ENCODE measurements at places on chromosomes 5 and 9. TPM values are rescaled to one million over a fixed set of nuclear protein-coding genes. Genes with fewer than 3 reads are reported as not detected.

The NIPAL4 gene
- total RNA-seq: 0.16 TPM

The ARID3C gene
- total RNA-seq: not detected

The FGF18 gene
- 1.6 TPM for total RNA-seq

The IL4 gene
- not detected for total RNA-seq

The CSNK1G3 gene
- total RNA-seq: 77.3 TPM

The FOXD4L3 gene
- 0.15 TPM for total RNA-seq

The ISCA1 gene
- 35.7 TPM for total RNA-seq

The TAS2R1 gene
- total RNA-seq: not detected

The PCDHB12 gene
- total RNA-seq: 3.7 TPM

The PCDHGA2 gene
- total RNA-seq: 6.2 TPM

The SMC5 gene
- 43.9 TPM for total RNA-seq

The SLC46A2 gene
- total RNA-seq: 0.66 TPM

The IL7R gene
- 26.1 TPM for total RNA-seq

The MCC gene
- 24.3 TPM for total RNA-seq

The PELO gene
- total RNA-seq: 12.1 TPM

The SNX30 gene
- total RNA-seq: 16.4 TPM

- no peak for DNase-seq
- no peak overlapping the region for H3K4me3 ChIP-seq
- no peaks in the 10 kb centered on the region for H3K27me3 ChIP-seq
- no peaks in the 10 kb centered on the region for H3K36me3 ChIP-seq
- no peak overlapping the region for H3K27ac ChIP-seq
Observed at GRCh38 chr5:180133551-180133950, 62.0 kb upstream of the RNF130 start.

DNA sequence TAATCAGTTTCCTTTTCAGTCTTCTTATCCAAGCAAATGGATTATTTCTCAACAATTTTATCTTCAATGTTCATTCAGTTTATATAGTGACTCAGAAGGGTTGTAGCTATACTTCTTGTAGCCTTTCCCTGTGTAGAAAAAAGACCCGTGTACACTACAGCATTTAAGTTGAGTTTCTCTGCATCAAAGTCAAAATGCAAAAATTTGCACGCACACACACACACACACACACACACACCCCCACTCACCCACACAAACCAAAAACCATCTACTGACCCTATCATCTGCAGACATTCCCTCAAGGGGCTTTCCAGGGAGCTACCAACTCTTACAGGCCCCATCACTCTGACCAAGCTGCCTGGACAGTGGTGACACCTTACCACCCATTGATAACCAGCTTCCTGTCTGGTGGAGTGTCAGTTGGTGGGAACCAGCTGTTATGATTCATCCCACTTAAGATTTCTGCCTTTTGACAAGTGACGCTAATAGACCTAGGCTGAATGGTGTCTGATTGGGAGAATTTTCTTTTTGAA is 12.2 kb upstream of the ELL2 start:
- H3K4me3 ChIP-seq: no peak overlapping the region
- H3K27me3 ChIP-seq: no peaks in the 10 kb centered on the region
- no peak overlapping the region for H3K27ac ChIP-seq
- H3K4me1 ChIP-seq: no peaks in the 10 kb centered on the region
- no peaks in the 10 kb centered on the region for H3K36me3 ChIP-seq
- DNase-seq: no peak

DNA sequence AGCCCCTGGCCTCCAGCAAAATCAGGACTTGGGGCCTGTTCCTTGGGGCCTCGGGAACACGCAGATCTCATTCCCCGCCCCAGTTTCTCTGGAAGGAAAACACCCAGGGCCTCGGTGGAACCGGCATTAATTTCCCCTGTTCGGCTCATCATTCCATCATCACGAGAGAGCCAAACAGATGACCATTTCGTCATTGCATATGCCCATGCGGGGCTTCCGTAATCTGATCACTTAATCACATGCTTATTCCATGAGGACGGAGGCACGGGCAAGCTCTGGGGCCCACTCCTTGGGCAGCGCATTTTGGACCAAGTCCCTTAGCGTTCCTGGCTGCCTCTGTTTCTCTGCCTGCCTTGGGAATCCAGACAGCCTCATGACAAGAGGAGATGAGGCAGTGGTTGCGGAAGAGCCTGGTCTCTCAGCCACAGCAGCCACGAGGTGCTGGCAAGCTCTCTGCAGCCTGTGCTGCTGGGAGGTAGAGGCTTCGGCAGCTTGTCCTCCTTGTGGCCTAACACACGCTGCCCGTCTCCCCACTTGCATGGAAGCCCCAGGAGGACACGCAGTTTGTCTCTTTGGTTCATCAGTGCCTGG is 65.0 kb upstream of the IER5L start:
- no peak overlapping the region for H3K4me3 ChIP-seq
- peak overlapping the region; percentile 77 for H3K27ac ChIP-seq
- no peaks in the 10 kb centered on the region for H3K36me3 ChIP-seq
- H3K27me3 ChIP-seq: no peaks in the 10 kb centered on the region
- no peak for DNase-seq
- no peaks in the 10 kb centered on the region for H3K4me1 ChIP-seq

GRCh38 chr9:4016789-4017188 is 283.1 kb downstream of the GLIS3 start:
- H3K4me3 ChIP-seq: no peak overlapping the region
- H3K36me3 ChIP-seq: no peaks in the 10 kb centered on the region
- no peak overlapping the region for H3K27ac ChIP-seq
- no peak for DNase-seq
- no peaks in the 10 kb centered on the region for H3K27me3 ChIP-seq
- H3K4me1 ChIP-seq: no peaks in the 10 kb centered on the region

GRCh38 chr9:116585204-116585603 is 101.9 kb upstream of the TRIM32 start:
- H3K4me3 ChIP-seq: no peak overlapping the region
- H3K27ac ChIP-seq: no peak overlapping the region
- no peak for DNase-seq
- no peaks in the 10 kb centered on the region for H3K36me3 ChIP-seq
- H3K27me3 ChIP-seq: no peaks in the 10 kb centered on the region
- H3K4me1 ChIP-seq: no peaks in the 10 kb centered on the region

DNA sequence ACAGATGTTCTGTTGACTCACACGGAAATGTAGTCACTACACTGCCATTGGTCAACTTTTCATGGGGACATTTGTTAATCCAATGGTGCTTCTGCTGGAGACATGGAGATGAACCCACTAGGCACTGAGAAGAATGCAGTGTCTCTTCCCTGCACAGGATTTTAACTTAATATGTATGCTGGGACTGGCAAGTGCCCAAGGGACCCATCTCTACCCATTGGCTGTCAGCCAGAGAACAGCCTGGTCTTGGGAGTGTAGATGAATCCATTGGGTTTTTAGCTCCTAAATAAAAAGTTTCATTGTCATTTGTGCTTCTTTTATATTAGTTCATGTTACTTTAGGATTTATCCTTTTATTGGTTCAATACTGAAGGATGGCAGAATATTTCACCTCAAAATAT is 195.8 kb upstream of the CDH6 start:
- no peaks in the 10 kb centered on the region for H3K36me3 ChIP-seq
- no peaks in the 10 kb centered on the region for H3K4me1 ChIP-seq
- H3K27ac ChIP-seq: no peak overlapping the region
- no peak for DNase-seq
- H3K27me3 ChIP-seq: no peaks in the 10 kb centered on the region

DNA sequence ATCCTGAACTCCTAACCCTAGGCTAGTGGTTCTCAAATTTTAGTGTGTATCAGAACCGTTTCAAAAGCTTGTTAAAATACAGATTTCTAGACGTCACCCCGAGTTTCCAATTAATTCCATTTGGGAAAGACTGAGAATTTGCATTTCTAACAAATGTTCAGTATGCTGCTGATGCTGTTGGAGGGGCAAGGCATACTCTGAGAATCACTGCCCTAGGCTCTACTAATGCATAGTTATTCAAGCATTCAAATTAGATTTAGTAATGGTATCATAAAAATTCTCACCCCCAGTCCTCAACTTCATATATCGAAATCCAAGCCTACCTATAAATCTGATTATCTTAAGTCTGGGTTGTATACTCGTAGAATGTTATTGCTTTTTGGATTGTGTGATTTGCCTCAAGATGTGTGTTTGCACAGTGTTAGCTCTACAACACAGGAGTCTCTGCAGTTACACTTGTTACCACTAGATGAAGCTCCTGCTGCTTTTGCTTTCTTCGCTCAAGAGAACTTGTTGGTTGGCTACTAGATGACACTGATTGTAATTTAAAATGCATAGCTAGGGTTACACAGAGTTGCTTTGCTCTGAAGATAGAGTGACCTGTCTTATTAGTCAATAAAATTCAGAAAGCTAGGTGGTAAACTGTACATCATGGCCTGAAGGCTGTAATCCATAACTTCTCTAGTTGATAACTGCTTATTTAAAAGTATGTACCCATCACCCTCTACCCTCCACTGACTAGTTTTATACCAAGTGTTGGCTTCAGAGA is 7.5 kb upstream of the ERAP2 start:
- no peak for DNase-seq
- H3K36me3 ChIP-seq: no peaks in the 10 kb centered on the region
- no peak overlapping the region for H3K27ac ChIP-seq
- no peak overlapping the region for H3K4me3 ChIP-seq
- no peaks in the 10 kb centered on the region for H3K4me1 ChIP-seq

GRCh38 chr5:99070822-99071221 is 142.0 kb upstream of the CHD1 start:
- no peaks in the 10 kb centered on the region for H3K36me3 ChIP-seq
- DNase-seq: no peak
- no peak overlapping the region for H3K4me3 ChIP-seq
- H3K4me1 ChIP-seq: no peaks in the 10 kb centered on the region

- H3K4me1 ChIP-seq: no peaks in the 10 kb centered on the region
- H3K4me3 ChIP-seq: no peak overlapping the region
Observed at GRCh38 chr5:38722918-38723317, 122.9 kb upstream of the OSMR start.

DNA sequence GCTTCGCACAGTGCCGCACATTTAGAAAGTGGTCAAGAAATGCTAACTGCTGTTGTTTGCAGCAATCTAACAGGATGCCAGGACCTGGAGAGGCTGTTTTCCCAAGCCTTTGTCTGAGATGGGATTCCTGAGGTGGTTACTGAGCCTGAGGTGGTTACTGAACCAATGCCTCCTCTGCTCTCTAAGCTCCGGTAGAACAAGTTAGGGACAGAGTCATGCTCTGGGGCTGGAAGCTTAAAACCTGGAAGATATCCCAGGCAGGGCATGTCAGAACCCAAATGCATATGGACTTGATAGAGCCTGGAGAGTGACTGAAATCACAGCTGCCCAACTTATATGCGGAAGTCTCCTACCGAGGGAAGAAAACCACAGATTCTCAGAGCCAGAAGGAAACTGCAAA is 46.5 kb upstream of the FAT2 start:
- no peak overlapping the region for H3K4me3 ChIP-seq
- no peak for DNase-seq
- H3K27ac ChIP-seq: peak overlapping the region; percentile 40
- H3K27me3 ChIP-seq: no peaks in the 10 kb centered on the region
- no peaks in the 10 kb centered on the region for H3K4me1 ChIP-seq

GRCh38 chr9:129108805-129109536 is 1.6 kb downstream of the CRAT start:
- H3K4me1 ChIP-seq: peaks cover 4% of the 10 kb centered on the region
- peak overlapping the region; percentile 91 for H3K27ac ChIP-seq
- H3K36me3 ChIP-seq: no peaks in the 10 kb centered on the region

- H3K4me1 ChIP-seq: no peaks in the 10 kb centered on the region
- H3K27me3 ChIP-seq: no peaks in the 10 kb centered on the region
- no peaks in the 10 kb centered on the region for H3K36me3 ChIP-seq
- DNase-seq: no peak
- no peak overlapping the region for H3K27ac ChIP-seq
- H3K4me3 ChIP-seq: no peak overlapping the region
Observed at GRCh38 chr9:134571326-134571931, 70.2 kb upstream of the COL5A1 start.

- no peak overlapping the region for H3K27ac ChIP-seq
- H3K4me1 ChIP-seq: no peaks in the 10 kb centered on the region
- DNase-seq: no peak
- no peak overlapping the region for H3K4me3 ChIP-seq
- H3K27me3 ChIP-seq: no peaks in the 10 kb centered on the region
Observed at GRCh38 chr5:117559005-117559844, 984.6 kb upstream of the SEMA6A start.

DNA sequence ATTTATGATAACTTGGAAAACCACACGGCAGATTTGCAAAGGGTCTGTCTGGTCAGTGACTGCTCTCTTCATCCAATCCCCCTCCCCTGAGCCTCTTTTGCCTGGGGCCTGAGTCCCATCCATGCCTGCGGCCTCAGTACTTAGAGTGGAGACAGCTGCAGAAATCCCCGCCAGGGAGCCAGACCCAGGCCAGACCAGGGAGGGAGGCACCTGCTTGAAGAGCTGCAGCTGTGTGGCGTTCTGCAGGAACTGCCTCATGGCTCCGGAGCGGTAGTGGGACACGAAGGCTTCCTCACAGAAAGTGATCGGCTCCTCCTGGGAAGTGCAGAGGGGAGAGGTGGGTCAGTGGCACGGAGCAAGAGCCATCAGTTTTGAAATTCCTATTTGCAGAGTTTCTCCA is 101.6 kb downstream of the CRB2 start:
- no peak for DNase-seq
- no peaks in the 10 kb centered on the region for H3K36me3 ChIP-seq
- no peaks in the 10 kb centered on the region for H3K27me3 ChIP-seq
- no peak overlapping the region for H3K4me3 ChIP-seq
- no peak overlapping the region for H3K27ac ChIP-seq
- H3K4me1 ChIP-seq: no peaks in the 10 kb centered on the region

- DNase-seq: no peak
- H3K36me3 ChIP-seq: no peaks in the 10 kb centered on the region
- H3K4me3 ChIP-seq: no peak overlapping the region
Observed at GRCh38 chr5:143001764-143002351, 231.7 kb downstream of the ARHGAP26 start.

DNA sequence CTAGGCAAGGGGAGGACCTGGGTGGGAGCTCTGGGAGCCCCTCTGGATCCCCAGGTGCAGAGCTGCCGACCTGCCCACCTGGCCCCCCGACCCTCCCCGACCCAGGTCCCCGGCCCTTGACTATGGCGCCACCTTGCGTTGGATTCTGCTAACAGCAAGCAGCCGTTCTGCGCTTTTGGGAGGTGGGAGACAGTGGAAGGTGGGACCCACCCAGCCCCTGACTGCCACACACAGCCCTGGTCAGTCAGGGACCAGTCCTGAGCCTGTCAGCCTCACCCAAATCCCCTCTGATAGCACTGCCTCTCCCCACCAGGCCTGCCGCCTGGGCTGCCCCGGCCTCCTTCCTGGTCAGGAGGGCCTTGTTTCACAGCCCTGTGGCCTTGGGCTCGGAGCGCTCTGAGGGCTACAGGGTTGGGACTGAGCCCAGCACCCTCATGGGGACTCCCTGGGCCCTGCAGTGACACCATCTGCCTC is 77.9 kb downstream of the HMCN2 start:
- no peak overlapping the region for H3K4me3 ChIP-seq
- no peaks in the 10 kb centered on the region for H3K4me1 ChIP-seq
- H3K36me3 ChIP-seq: no peaks in the 10 kb centered on the region

GRCh38 chr9:95134457-95134881 is 183.0 kb downstream of the FANCC start:
- H3K27me3 ChIP-seq: no peaks in the 10 kb centered on the region
- no peak for DNase-seq
- H3K36me3 ChIP-seq: no peaks in the 10 kb centered on the region
- H3K4me1 ChIP-seq: no peaks in the 10 kb centered on the region
- H3K4me3 ChIP-seq: no peak overlapping the region

- H3K27me3 ChIP-seq: no peaks in the 10 kb centered on the region
- no peaks in the 10 kb centered on the region for H3K4me1 ChIP-seq
- no peak overlapping the region for H3K4me3 ChIP-seq
Observed at GRCh38 chr5:60687927-60688720, 11.8 kb downstream of the DEPDC1B start.

All from breast epithelium (tissue), 4 donors.